Activated CD8-positive, alpha-beta T cell treated with anti-CD3 and anti-CD28 coated beads for 36 hours (primary cell): ENCODE measurements at places on chromosomes 12 and 14.

DNA sequence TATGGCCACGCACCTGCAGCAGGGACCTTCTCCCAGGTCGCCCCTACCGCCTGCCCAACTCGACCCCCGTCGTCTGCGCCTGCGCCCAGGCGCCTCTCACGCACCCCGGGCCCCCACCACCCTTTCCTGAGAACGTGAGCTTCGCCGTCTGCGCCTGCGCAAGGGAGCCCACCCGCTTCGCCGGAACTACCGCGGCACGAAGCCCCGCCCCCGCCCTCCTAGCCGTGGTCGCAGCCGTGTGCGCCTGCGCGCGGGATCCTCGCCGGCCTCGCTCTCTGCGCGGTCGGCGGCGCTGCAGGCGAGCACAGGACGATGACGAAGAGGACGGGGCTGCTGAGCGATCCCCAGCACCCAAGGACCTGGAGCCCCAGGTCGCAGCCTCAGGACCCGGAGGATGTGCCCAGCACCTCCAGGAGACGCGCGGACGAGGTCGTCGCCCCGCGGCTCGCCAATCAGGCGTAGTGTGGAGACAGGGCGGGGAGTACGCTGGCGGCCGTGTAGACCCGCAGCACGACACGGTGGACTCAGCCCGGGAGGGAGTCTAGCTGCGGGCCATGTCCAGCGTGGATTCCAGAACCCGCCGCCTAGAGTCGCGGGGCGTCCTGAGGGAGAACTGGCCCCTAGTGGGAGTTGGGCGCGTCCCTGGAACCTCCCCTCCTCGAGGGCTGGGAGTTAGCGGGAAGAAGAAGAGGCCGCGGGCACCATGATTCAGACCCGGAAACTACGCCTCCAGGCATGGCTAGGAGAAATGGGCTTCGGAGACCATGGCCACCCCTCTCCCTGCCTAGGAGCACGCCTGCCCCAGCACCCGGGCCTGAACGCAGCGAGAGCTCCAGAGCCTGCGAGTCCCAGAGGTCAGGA lies 1120.8 kb upstream of the TMEM132C start:
- DNase-seq: peak; percentile 72

GRCh38 chr12:6093764-6094163 lies 30.7 kb downstream of the VWF start:
- DNase-seq: no peak

- peak; percentile 68 for DNase-seq
Observed at GRCh38 chr12:8914716-8915526, 612 bp downstream of the PHC1 start.

- DNase-seq: peak; percentile 86
Observed at GRCh38 chr14:101819251-101819990, 57.9 kb downstream of the PPP2R5C start.

- no peak for DNase-seq
Observed at GRCh38 chr14:74571441-74571841, 40.6 kb downstream of the LTBP2 start.

DNA sequence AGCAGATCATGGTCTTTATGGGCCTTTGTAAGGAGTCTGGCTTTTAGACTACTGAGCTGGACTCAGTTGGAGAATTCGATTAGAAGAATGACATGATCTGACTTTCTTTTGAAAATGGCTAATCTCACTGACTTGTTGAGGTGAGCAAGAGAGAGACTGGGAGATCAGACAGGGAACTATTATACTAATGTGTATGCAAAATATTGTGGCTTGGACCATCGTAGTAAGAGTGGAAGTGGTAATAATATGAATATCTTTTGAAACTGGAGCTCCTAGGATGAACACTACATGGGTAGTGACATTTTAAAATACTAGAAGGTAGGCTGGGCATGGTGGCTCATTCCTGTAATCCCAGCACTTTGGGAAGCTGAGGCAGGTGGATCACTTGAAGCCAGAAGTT lies 56.2 kb upstream of the CCT2 start:
- no peak for DNase-seq

GRCh38 chr12:12505544-12506495 lies 56.8 kb downstream of the DUSP16 start:
- peak; percentile 54 for DNase-seq

- DNase-seq: no peak
Observed at GRCh38 chr12:112148031-112148513, 22.7 kb downstream of the TRAFD1 start.

DNA sequence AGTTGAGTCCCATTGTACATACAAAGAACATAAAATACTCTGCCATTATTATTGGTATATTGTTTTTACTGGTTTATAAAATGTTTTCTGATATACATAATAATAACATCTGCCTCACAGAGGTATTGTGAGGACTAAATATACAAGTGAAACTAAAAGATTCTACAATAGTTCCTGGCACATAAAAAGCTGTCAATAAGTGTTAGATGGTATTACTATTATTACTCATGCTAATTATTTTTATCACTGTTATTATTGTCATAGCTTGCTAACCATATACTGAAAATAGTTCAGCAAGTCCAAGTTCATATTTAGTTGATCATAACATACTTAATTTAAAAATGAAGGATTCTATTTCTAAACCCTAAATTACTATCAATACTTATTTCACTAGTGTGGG lies 34.4 kb downstream of the BTG1 start:
- no peak for DNase-seq

GRCh38 chr12:80580254-80580653 lies 127.2 kb upstream of the MYF6 start:
- no peak for DNase-seq

DNA sequence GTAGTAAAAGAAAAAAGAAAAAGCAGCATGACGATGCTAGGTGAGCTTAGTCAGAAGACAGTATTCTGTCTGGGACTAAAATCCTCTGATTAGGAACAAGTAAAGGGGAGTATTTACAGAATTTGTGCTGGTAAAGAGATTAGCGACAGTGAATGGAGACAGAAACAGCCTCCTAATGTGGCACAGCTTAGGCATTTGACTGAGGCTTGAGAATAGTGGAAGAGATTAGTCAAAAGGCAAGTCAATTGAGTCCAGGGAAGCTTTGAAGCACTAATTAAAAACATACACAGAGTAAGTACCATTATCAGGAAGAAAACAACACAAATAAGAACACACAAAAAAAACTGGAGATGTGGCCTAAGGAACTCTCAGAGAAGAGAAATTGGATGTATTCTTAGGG lies 131.9 kb upstream of the CLEC14A start:
- DNase-seq: no peak

- DNase-seq: no peak
Observed at GRCh38 chr12:116442946-116443345, 116.2 kb upstream of the MAP1LC3B2 start.

GRCh38 chr12:116545144-116545543 lies 14.0 kb upstream of the MAP1LC3B2 start:
- DNase-seq: no peak

DNA sequence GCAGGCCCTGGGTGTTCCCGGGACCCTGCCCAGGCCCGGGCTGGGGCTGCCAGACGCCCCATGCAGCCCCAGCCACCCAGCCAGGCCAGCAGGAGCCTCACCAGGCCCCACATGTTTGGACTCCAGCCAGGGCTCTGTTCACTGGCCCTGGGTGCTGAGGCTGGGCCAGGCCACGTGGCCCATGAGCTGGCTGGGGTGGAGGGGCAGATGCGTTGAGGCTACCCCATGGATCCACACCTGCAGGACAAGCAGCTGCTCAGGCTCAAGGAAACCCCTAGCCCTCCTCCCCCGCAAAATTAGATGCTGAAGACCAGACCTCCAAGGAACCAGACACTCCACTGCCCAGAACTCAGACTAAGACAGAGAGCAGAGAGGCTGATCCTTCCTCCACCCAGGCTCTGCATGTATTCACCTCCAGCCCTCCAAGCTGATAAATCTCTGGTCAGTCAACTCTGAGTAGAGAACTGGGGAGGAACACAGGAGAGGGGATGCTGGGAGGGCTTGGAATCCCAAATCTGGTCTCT lies 1.6 kb downstream of the CDH24 start:
- DNase-seq: no peak

- peak; percentile 47 for DNase-seq
Observed at GRCh38 chr14:65352964-65353530, 59.5 kb upstream of the FUT8 start.

DNA sequence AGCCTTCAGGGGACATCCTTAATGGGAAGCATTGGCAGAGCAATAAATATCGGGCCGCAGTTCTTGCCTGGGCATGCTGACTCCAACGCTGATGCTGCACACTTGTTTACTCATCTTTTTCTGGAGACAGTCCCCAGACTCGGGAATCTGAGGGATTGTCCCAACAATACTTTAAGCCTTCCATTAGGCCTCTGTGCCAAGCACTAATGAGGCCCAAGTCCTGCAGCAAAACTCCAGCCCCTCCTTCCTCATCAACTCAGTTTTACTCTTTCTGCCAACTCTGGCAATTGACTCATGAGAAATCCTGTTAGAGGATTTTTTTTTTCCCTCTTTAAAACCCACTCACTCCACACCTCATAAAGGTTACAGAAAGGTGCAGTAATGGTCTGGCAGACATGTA lies 233.4 kb upstream of the PELI2 start:
- no peak for DNase-seq

- no peak for DNase-seq
Observed at GRCh38 chr14:103142721-103143302, 19.6 kb downstream of the TNFAIP2 start.

- DNase-seq: no peak
Observed at GRCh38 chr12:59386236-59386635, 209.6 kb upstream of the SLC16A7 start.

GRCh38 chr14:96149131-96149530 lies 55.5 kb upstream of the BDKRB2 start:
- DNase-seq: no peak
